ENCODE measurements at places on chromosomes 5 and 9.

DNA sequence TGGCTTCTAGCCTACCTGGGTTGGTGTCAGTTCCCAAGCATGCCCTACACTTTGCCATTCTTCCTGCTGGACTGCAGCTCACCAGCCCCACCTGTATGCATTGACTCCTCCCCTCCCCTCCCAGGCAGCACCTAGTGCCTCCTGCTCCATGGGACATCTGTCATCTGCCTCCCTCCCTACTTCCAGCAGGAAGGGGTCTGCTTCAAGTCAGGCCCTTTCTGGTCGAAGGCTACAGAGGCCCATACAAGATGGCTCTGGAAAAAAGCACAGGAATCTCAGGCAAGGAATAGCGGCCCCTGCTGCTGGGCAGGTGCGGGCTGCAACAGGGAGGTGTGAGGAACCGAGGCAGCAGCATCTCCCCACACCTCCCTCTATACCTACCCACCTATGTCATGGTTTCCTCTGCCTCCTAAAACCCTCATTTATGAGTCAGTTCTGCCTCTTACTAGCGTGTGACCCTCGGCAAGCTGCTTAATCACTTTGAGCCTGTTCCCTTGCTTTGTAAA, 19.7 kb downstream of the WWC1 start:
- DNase-seq: no peak

DNA sequence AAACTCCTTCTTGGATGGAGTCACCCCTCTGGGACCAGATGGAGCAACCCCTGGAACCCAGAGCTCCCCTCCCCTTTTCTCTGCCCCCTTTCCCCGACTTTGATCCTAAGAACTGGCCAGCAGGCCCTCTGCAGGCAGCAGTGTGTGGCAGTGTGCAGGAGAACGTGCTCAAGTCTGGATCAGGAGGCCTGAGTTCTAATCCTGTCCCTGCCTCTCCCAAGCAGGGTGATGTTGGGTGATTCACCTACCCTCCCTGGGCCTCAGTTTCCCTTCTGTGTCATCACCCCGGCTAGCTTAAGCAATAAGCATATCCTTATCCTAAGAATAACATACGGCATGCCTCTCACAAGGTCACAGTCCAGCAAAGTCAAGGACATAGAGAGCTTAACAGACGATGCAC, 67.6 kb downstream of the C9orf50 start:
- no peak for DNase-seq

DNA sequence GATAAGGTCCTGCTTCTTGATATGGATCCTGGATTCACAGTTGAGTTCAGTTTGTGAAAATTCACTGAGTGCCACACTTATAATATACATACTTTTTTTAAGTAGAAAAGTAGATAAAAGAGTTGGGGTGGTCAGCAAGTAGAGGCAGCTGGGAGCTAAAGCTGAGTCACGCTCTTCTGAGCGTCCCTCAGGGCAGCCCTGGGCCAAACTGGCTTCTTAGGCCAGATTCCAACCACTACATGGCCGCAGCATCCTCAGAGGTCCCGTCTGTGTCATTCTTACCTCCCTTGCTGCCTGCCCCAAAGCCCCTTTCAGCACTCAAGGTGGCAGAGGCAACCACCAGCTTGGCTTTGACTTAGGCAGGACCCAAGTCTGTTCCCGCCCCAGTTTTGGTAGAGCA, 123.3 kb upstream of the TBC1D2 start:
- no peak for DNase-seq

DNA sequence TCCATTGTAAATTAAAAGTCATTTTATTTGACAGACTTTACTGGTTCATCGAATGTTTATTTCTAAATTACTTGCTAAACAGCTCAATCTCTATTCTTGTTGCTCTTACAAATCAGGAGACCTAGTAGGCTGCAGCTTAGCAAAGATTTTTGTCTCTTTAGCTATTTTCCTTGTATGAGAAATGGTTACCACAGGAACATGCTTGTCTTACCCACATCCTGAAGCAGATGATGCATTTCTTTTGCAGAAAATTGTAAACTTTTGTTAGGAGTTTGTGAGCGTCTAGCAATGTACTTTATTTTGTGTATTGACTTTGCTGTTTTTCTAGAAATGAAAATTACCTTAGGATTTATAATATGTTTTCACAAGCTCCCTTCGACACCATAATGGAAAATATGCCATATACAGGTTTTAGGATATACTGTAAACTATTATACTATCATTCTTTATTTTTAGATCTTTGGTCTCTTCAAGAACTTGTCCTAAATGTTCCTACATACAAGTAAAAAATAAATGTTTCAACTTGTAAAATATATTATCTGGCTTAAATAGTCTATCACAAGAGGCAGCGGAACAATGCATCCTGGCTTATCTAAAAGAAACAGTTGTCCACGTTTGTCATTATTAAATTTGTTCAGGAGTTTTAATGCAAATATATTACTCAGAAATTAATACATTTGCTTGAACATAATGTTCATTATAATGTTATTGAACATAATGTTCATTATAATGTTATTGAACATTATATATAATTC, 54.1 kb downstream of the SPEF2 start:
- no peak for DNase-seq

DNA sequence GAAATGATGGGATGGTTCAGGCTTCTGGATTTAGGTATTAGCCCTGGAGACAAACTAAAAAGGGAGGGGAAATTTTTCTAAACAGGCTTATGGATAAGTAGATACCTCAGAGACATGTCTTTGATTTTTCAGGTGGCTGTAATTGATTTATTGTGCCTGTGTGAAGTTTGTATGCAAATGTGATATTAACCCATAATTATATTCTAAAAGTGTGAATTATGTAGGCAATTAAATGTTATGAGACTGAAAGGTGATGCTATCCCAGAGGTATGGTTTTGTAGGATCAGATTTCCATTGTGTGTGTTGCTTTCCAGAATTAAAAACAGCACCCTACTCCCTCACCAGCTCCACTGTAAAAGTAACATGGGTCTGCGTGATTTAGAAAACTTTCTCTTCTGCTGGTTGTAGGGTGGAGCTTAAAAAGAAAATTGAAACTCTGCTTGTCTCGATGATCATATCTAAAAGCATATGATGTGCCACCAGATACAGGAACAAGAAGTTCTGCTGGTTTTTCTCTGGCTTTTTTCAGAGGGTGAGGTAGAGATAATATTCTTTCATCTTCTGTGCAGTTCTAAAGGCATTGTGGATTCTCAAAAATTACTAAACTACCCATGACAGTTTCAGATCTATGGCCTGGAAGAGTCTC, 71.8 kb upstream of the TAF11L2 start:
- no peak for DNase-seq

DNA sequence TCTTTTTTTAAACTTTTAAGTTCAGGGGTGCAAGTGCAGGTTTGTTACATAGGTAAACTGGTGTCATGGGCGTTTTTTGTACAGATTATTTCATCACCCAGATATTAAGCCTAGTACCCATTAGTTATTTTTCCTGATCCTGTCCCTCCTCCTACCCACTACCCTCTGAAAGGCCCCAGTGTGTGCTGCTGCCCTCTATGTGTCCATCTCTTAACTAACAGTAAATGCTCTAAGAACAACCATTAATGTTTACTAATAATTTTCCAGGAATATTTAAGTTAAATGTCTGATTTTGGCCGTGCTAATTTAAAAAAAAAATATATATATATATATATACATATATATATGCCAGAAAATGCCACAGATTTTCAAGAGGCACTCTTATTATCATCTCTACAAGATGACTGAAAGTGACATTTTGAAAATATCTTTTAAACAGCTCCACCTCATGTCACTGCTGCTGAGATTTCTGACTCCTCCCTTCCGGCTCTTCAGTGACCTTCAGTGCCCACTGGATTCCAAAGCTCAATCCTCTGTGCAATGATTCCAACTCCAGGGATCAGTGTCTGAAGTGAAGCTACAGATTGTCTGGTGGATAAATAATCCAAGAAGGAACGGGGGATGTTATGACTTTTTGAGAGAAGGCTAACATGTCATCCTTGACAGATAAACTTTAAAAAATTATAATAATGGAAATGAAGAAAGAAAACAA, 46.7 kb upstream of the HNRNPA0 start:
- no peak for DNase-seq

DNA sequence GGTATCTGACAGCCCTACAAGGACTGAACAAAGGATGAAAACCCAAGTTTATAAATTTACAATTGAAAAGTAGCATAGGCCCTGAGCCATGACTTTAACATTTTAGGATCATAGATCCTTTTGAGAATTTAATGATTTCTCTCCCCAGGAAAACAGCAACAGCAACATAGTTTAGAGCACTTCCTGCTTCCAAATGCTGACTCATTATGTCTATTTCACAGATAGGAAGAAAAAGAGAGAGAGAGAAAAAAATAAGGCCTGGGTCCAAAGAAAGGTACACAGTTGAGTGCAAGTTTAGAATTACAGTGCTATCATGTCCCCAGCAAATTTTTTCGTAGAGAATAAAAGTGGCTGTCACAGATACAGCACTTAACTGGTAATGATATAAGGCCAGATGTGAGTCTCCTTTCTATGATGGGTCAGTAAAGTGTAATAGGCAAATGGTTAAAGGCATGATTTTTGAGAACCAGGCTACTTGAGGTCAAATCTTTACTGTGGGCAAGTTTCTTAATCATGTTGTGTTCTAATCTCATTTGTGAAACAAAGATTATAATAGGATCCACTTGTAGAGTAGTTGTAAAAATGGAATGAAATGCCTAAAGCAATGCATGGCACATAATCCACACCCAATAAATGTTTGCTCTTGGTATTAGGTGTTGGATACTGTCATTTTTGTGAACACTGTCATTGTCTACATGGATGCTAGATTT, 12.3 kb upstream of the PPP2R2B start:
- no peak for DNase-seq

DNA sequence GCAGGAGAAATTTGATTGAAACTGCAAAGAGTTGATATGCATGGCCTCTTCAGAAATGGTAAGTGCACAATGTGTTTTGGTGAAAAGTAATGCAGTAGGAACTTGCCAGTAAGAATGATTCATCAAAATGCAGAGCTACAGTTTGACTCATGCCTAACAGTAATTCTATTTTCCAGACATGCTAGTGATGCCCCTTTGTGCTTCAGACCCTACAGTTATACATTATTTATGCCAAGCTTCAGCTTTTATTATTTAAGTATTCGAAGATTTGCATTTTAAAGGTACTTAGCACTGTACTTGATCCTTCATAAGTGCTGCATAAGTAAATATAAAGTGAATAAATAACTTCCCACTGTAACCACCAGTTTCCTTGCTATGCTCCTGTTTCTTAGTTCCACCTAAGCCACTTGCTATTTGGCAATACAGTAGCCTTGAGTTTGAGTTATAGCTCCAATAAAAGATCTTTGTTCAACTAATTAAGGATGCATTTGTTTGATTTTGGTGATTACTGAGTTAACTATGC, 3.6 kb upstream of the SPATA31E1 start:
- DNase-seq: no peak
